ENCODE measurements at places on chromosomes 16 and 17. TPM values are rescaled to one million over a fixed set of nuclear protein-coding genes. Genes with fewer than 3 reads are reported as not detected.

- DNase-seq = no peak
Measured at GRCh38 chr16:24348545-24349290, 92.6 kb downstream of the CACNG3 start.

DNA sequence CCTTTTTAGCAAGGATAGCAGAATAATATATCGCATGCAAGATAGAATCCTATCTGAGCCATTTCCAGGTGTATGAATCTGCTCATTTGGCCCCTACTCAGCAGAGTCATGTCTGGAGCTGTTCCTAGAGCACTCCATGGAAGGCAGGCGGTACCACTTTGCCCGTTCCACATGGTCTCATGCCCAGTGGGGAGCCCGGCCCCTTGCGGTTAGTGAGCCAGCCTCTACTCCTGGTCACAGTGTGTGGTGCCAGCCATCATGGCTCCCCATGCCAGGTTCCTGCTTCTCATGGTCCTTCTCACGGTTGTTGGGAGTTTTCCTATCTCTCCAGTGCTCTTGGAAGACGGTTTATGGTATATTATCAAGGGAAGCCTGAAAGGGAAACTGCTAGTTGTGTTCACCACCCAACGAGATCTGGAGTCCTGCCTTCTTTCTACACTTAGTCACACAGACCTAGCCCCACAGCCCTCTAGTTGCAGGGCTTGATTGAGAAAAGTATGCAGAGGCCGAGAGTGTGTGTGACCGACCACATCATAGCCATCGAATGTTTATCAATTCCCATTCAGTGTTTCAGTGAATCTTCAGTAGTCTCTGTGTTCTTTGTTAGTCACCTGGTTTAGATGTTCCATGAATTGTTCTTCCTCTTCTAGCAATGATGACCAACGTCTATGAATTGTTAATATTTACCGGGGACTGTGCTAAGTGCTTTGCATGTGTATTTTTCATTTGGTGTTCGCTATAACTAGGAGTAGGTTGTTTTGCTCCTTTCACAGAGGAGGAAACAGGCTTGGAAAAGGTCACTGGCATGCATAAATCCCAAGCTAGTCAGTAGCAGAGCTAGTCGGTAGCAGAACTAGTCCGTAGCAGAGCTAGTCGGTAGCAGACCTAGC is 9.6 kb downstream of the JPT2 start:
- no peak for DNase-seq

DNA sequence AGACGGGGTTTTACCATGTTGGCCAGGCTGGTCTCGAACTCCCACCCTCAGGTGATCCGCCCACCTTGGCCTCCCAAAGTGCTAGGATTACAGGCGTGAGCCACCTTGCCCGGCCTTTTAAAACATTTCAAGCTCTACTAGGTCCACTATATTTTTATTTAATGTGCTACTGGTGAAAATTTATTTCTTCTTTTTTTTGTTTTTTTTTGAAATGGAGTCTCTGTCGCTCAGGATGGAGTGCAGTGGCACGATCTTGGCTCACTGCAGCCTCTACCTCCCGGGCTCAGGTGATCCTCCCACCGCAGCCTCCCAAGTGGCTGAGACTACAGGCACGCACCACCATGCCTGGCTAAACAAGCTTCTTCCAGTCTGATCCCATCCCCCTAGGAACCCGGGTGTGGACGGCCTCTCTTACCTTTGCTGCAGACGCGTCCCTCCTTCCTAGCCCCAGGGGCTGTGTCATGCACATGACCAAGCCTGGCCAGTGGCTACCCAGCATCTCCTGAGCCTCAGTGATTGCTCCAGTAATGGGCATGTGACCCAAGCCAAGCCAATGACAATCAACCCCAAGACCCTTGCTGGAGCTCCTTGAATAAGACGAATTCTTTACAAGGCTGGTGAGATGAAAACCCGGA is 40.1 kb upstream of the LITAF start:
- DNase-seq = no peak

DNA sequence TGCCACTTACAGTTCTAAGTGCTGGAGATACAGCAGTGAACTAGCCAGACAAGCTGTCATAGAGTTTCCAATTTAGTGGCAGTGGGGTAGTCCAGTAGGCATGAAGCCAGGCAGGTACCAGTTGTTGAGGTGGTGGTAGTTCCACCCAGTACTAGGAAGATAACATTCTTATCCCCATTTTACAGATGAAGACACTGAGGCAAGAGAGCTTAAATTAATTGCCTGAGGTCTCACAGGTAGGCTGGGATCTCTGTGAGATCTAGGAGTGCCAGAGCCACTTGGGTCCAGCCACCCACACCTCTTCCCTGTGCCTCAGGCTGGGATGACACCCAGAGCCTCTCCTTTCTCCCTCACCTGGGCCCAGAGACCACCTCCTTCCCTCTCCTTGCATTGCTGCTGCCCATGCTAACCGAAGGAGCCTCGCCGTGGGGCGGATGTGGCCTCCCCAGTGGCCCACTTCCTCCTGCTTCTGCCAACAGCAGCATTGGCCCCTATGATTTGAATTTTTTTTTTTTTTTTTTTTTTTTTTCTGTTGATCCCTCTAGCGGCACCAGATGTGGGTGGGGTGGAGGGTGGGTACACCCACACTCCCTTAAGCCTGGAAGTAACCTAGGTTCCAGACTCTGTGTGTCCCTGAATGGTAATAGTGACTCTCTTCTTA is 114.0 kb downstream of the PRKCB start:
- DNase-seq = no peak

DNA sequence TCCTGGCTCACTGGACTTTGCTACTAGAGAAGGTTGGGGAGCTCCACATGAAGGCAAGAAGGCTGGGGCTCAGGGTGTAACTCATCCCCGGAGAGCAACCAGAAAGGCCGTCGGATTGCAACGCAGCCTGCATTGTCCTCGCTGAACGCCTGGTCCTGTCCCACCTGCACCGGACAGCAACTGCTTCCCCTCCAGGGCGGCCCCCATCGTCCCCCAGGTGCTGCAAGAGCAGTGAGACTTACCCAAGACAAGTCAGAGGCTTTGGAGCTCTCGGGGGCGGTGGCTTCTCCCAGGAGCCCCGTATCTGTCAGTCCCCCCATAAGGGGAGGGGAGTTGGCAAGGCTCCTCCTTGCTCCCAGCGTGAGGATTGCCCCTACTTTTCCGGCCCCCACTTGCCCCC is 18.4 kb downstream of the METRNL start:
- no peak for DNase-seq

- no peak for DNase-seq
Measured at GRCh38 chr17:29710891-29711418, 88.2 kb upstream of the CORO6 start.

DNA sequence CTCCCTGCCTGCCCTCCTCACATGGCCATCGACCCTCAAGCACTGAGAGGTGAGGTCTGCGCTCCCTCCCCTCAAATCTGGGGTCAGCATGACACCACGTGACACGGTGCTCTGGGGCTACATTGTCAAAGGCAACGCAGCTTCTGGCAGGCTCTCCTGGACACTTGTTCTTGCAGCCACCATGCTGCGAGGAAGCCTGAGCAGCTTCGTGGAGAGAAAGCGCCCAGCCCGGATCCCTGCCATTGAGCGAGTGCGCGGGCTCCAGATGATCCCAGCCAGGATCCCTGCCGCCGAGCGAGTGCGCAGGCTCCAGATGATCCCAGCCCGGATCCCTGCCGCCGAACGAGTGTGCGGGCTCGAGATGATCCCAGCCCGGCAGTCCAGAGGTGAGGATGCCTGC is 70.9 kb upstream of the METRNL start:
- no peak for DNase-seq

GRCh38 chr17:7130621-7131422 is 16.2 kb upstream of the ASGR2 start:
- DNase-seq = no peak

DNA sequence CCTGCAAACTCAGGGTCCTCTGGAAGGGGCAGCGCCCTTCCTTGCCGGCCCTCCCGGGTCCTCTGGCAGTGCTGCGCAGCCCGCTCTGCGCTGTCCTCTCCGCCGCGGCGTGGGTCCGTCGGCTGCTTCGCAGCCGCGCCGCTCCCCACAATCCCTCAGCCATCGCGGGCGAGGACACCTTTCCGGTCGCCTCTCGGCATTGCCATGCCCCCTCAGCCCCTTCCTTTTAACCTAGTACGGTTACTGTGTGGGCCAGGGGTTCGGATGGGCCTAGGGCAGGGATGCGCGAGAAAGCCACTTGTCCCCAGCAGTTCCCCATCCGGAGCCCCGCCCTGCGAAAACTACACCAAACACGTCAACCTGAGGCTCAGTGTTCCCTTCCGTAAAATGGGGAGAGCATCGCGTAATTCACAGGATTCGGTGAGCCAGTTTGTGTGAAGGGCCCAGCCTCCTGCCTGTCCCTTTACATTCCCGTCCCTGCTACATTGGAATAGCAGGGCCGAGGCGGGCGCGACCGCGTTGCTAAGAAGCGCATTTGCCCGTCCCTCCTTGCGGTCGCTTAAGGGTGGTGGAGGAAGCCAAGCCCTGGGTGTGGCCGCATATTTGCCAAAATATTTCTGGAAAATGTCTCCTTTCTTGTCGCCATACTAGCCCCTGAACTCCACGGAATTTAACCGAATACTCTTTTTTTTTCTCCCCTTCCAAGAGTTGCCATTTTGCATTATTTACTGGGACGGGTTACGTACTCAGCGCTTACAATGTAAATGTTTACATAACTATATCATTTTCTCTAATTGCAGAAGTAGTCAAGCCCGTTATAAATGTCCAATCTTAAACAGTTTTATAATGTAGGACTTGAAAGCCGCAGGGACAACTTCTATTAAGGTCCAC is 13.2 kb downstream of the COPZ2 start:
- peak; percentile 54 for DNase-seq

DNA sequence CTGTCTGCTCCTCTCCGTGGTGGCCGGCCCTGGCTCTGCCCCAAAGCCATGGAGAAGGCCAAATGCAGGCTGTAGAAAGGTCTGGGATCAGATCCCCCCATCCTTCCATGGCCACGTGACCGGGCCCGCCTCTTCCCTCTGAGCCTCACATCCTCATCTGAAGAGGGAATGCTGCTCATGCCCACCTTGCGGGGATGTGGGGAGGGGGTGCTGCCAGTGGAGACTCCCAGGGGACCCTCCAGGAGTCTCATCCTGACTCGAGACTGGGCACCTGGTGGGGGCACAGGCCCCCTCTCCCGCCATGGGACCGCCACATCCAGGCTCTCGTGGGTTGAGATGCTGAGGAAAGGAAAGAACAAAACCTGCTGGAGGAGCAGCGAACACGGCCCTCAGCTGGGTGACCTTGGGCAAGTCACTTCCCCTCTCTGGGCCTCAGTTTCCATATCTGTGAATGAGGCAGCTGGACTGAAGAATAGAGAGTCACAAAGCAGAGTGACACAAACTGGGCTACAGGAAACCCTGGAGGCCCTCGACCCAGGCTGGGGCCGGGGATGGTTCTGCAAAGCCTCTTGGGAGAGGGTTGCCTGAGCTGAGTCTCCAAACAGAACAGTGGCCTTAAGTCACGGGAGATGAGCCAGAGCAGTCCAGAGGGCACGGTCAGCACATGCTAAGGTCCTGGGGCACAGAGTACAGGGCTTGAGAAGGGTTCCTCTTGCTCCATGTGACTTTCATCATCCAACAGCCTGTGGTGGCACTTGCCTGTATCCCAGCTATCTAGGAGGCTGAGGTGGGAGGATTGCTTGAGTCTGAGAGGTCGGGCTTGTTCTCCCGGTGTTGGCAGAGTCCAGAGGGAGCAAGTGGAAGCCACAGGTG is 30.1 kb downstream of the SOCS1 start:
- no peak for DNase-seq

DNA sequence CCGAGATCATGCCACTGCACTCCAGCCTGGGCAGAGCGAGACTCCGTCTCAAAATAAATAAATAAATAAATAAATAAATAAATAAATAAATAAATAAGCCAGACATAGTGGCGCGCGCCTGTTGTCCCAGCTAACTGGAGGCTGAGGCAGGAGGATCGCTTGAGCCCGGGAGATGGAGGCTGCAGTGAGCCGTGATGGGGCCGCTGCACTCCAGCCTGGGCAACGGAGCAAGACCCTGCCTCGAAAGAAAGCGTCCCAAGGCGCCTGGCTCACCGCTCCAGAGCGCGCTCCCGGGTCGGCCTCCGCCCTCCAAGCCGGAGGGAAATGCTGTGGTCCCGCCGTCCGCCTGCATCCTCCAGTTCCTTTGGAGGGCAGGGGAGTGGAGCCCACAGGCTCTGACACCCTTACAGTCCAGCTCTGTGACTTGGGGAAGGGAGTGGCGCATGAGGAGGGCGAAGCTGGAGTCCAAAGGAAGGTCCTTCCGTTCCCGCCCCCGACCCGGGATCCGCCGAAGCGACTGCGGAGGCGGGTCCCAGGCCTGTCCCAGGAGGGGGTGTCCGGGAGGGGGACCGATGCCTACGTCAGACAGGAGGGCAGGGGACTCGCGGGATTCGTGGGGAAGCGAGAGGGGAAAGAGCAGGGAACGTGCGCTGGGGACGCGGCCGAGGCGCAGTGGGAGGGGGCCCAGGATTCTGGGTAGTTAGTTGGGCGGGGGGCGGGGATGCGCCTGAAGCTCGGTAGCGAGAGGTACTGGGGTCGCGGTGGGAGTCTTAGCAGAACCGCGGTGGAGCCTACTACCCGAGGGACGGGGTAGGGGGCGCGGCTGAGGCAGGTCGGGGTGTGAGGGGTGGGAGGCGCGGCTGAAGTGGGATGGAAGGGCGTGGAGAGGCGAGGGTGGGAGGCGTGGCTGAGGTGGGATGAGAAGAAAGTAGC is 8.4 kb upstream of the TRPV2 start:
- DNase-seq = no peak

GRCh38 chr16:47363761-47364160 is 97.1 kb downstream of the ITFG1 start:
- no peak for DNase-seq

GRCh38 chr17:12568358-12569251 is 97.1 kb upstream of the MYOCD start:
- DNase-seq = no peak

DNA sequence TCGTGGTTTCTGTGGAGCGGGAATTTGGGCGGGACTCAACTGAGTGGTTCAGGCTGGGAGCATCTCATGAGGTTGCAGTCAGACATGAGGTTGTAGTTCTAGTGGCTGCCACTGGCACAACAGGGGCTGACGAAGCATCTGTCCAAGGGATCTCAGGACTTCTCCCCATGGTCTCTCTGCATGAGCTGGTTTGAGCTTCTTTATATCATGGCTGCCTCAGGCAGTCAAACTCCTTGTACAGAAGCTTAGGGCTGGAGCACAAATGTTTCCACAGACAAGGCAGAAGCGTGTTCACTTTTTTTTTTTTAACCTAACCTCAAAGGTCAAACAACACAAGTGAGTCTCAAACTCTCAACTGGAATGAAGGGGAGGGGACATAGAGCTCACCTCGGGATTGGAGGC is 243.3 kb downstream of the MSI2 start:
- DNase-seq = no peak

DNA sequence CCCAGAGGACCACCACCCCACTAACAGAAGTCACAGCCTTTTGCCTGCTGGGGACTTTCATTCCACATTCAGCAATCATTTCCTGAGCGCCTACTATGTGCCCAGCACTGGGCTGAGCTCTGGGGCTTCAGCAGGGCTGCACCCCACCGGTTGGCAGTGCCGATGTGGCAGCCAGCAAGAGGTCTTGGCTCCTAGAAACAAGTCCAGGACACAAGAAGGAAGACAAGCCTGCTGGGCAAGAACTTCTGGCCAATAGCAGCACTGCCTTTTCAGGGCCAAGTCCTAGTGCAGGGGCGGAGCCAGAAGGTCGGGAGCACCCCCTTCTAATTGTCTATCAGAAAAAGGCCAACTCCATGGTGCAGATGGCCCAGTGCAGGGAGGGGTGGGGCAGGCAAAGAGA is 13.0 kb upstream of the HOXB9 start:
- no peak for DNase-seq

NPW gene
- 15.3 TPM for total RNA-seq

CCDC78 gene
- total RNA-seq = 18.2 TPM

FOXC2 gene
- 14.9 TPM for total RNA-seq

VTN gene
- total RNA-seq = 2.3 TPM

DNAAF8 gene
- total RNA-seq = 2.3 TPM

SLFN12 gene
- 35.2 TPM for total RNA-seq

ABCC11 gene
- not detected for total RNA-seq

CNTNAP1 gene
- 20.4 TPM for total RNA-seq

SCGB1C2 gene
- total RNA-seq = not detected
